IMR-90 (cell line): ENCODE measurements at places on chromosomes 16 and 17. TPM values are rescaled to one million over a fixed set of nuclear protein-coding genes. Genes with fewer than 3 reads are reported as not detected.
A peak's percentile ranks its signal among the peaks of the same experiment; 100 is the strongest.

DNA sequence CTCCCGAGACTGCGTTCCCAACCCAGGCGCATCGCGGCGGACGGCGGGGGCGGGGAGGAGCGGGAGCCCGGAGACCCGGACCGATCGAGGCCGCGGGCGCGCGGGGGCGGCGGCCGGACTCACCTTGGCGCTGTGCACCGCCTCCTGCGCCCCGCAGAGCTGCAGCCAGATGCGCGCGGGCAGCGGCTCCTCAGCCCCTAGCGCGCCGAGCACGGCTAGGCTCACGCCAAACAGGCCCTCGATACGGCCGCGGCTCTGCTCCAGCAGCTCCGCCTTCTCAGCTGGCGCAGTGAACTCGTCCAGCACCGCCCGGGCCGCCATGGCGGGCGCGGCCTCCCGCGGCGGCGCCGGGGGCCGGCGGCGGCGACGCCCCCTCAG lies 339 bp downstream of the N4BP1 start:
- peak; percentile 54 for DNase-seq

B4GALNT2 gene
- under 0.01 TPM in 1 of 2 replicates, not detected in the other for total RNA-seq

DNA sequence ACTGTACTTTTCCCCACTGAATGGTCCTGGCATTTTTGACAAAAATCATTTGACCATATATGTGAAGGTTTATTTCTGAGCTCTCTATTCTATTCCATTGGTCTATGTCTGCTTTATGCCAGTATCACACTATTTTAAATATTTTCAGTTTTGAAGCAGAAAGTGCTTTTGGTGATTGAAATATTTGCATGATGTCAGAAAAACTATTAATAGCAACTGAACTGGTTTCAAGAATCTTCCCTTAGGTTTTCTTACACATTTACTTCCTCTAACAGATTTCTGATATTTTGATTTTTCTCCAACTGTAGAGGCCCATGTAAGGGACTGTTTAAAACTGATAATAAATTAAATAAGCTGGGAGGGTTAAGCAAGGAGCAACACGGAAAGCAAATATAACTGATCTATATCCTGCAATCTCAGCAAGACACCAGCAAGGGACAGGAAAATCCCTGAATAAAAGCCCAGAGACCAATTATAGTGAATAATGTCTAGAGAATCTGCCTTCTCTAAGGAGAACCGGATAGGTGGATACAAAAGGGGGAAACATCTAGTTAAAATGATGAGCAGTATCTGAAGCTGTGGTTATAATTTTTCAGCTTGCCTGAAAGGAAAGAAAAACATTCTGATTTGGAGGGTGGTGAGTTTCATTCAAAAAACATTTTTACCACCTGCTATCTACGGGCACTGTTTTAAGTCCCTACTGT lies 80.9 kb upstream of the STAC2 start:
- DNase-seq, result peak; percentile 33

- DNase-seq, result no peak
These were observed 8.2 kb downstream of the PIP4K2B start for GRCh38 chr17:38791162-38791561.

GRCh38 chr17:18203308-18203707 lies 19.7 kb downstream of the ALKBH5 start:
- DNase-seq, result no peak

HBA1 gene
- total RNA-seq, result not detected in 2 replicates

DNA sequence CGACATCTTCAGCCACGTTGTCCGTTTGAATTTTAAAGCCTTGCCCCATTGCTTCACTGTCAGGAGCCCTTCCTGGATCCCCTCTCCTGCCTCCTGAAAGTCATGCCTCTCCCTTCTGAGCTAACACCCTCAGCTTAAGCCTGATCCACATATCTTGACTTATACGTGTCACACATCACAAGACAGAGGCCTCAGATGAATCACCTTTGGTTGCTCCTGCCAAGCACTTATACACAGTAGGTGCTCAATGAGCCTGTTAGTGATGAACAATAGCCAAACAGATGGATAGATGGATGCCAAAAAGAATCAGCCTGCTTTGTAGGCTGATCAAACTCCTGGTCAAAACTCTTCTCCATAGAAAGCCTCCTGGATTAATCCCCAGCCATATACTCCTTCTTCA lies 31.8 kb downstream of the PITPNM3 start:
- DNase-seq, result peak; percentile 27

- DNase-seq, result peak; percentile 88
These were observed 26.3 kb downstream of the SMURF2 start for GRCh38 chr17:64635647-64636305.

GRCh38 chr17:49730078-49730784 lies 22.5 kb upstream of the SLC35B1 start:
- DNase-seq, result peak; percentile 88

GRCh38 chr16:19522397-19522732 lies 467 bp upstream of the GDE1 start:
- DNase-seq, result no peak

CAPNS2 gene
- 0.56 and 0.72 TPM in 2 replicates for total RNA-seq

GRCh38 chr16:4179020-4179419 lies 62.8 kb upstream of the ADCY9 start:
- DNase-seq, result peak; percentile 54

TCAP gene
- under 0.01 TPM in 2 replicates for total RNA-seq

RNF112 gene
- 1.7 and 2.5 TPM in 2 replicates for total RNA-seq

KIF19 gene
- total RNA-seq, result not detected in 2 replicates
